Suppressor macrophage (primary cell): ENCODE measurements at places on chromosomes 3 and 15.

DNA sequence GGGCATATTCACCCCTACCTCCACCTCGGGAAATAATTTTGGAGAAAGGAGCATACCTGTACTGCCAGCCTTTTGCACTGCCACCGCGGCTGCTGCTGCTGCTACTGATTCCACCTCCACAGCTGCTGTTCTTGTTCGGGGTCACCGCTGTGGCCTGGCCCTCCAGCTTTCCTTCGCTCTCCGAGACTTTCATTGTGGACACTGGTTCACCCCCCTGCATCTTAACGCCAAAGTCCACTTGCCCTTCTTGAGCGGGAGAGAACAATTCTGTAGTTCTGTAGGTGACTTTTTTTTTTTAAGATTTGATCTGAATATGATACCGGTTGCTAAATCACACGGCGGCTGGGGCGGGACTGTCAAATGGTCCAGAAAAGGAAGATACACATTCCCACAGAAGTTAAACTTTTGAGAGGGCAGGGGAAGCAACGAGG is 701 bp downstream of the OSBPL11 start:
- peak; percentile 7 for DNase-seq

GRCh38 chr3:190182418-190183043 is 61.8 kb upstream of the P3H2 start:
- DNase-seq, result no peak

DNA sequence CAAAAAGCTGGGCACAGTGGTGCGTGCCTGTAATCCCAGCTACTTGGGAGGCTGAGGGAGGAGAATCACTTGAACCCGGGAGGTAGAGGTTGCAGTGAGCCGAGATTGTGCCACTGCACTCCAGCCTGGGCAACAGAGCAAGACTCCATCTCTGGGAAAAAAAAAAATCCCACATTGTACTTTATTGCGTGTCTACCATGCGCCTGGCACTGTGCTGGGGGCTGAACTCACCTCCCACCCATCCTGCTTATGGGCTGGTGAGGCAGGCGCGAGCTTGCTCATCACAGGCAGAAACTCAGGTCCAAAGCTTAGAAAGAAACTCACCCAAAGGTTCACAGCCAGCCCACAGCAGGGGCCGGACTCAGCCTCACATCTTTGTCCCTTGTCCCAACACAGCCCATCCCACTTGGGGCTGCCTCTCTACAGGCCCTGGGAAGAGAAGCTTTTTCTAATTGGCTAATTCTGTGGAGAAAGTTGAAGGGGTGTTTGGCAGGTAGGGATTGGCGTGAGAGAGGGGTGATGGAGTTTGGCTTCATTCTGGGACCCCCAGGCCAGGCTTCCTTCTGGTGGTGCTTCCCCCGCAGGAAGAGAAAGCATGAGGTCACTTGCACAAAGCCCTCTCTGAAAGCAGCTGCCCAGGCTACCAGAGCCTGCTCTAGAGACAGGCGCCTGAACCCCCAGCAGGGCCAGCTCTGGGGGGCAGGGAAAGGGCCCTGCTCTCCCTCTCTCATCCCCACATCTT is 122.6 kb upstream of the SMAD3 start:
- no peak for DNase-seq

GRCh38 chr15:58453931-58454793 is 22.4 kb downstream of the LIPC start:
- peak; percentile 85 for DNase-seq

GRCh38 chr3:72246685-72247084 is 461.7 kb upstream of the PROK2 start:
- DNase-seq, result no peak

GRCh38 chr15:88710027-88710715 is 71.4 kb downstream of the ISG20 start:
- no peak for DNase-seq

DNA sequence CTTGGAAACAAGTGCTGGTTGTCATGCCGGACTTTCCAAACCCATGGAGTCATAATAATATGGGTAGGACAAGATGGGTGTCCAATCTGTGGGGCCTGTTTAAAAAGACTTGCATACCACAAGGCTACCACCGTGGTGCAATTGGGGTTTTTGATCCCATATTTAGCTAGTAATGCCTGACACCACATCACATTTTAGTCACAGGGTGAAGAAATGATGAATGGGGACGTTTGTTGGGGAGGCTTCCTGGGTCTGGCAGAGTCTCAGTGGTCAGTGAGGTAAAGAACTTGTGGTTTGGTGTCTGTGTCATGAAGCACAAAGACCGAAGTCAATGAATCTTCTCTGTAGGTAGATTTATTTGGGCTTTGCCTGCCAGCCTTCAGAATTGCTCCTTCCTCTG is 31.0 kb downstream of the P3H2 start:
- DNase-seq, result no peak

DNA sequence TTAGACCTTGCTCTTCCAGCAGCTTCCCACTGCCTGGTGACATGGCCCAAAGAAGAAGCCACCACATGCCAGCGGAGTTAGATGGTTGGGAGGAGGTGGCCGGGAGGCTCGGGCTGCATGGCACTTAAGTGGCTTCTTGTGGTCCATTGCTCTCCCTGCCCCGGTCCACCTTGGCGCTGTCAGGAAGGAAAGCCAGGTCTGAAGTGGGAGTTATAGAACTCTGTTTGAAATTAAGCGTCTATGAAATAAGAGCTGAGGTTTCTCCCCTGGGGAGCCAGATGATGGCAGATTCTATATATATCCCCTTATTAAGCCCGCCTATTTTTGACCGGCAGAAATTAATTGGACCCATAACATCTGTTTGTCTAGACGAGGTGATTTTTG is 61.2 kb downstream of the ITGA11 start:
- no peak for DNase-seq

GRCh38 chr3:196399485-196399945 is 32.7 kb downstream of the UBXN7 start:
- DNase-seq, result no peak

GRCh38 chr3:98966862-98967546 is 65.5 kb upstream of the DCBLD2 start:
- no peak for DNase-seq

- DNase-seq, result no peak
Measured at GRCh38 chr3:79351699-79352098, 416.1 kb downstream of the ROBO1 start.

GRCh38 chr15:74593122-74593521 is 22.5 kb upstream of the CLK3 start:
- no peak for DNase-seq

DNA sequence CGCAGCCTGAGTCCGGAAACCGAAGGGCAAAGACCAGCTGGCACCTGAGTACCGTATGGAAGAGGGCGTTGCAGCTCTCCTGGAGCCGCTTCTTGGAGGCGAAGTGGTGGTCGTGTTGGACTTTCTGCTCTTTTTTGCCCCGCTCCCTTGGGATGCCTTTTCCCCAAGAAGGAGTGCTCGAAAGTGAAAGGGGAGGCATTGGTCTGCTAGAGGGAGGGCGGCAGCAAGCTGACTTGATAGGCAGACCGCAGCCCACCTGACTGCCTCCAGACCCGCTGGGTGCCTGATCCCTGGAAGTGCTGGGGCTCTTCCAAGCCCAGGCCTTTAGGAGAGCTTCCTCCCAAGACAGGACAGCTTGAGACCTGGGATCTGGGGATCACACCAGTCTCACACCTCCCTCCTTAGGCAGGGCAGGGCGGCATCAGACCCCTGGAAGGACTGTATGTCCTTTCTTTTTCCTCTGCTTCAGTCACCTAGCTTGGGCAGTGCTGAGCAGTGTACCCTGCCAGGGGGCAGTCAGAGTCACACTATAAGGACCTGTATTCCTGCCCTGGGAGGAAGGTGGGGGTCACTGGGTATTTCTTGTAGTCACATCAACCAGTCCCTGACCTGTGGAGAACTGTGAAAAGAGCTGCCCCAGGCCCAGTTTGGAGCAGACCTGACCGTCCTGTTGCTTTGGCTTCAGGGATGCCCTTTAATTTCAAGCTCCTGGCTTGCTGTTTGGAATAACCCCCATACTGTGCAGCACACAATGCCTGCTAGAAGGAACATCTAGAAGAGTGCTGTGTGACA is 2.1 kb downstream of the ACVR2B start:
- peak; percentile 17 for DNase-seq

- DNase-seq, result peak; percentile 77
Measured at GRCh38 chr3:153289334-153289808, 127.3 kb downstream of the RAP2B start.

DNA sequence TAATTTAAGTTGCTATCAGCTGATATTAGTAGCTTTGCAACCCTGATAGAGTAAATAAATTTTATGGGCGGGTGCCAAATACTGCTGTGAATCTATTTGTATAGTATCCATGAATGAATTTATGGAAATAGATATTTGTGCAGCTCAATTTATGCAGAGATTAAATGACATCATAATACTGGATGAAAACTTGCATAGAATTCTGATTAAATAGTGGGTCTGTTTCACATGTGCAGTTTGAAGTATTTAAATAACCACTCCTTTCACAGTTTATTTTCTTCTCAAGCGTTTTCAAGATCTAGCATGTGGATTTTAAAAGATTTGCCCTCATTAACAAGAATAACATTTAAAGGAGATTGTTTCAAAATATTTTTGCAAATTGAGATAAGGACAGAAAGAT is 70.0 kb downstream of the ECT2 start:
- no peak for DNase-seq

DNA sequence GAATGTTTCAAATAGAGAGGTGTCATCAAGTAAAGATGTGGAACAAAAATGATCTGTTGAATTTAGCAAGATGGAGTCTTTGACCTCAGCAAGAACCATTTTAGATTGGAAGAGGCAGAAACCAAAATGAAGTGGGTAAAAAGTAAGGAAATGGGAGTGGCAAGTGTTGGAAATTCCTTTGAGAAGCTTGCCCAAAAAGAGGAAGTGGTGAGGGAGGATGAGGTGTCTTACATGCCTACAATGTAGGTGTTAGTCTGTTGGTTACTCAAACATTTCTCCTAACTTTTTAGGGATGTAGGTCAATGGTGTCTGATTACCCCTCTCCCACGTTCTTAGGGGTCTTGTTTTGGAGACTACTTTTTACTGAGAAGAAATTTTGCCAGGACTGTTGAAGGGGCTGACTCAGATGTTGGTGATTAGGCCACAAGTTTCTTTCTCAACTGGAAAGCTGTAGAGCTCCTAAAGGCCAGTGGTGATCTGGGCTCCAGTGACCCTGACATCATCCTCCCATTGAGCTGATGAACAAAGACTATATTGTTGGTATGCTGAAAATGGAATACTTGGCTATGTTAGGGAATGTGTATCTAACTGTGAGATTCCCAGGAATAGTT is 5.1 kb downstream of the PPP2R3A start:
- peak; percentile 76 for DNase-seq

- peak; percentile 39 for DNase-seq
Measured at GRCh38 chr3:10017636-10018292, 8.5 kb upstream of the FANCD2 start.

DNA sequence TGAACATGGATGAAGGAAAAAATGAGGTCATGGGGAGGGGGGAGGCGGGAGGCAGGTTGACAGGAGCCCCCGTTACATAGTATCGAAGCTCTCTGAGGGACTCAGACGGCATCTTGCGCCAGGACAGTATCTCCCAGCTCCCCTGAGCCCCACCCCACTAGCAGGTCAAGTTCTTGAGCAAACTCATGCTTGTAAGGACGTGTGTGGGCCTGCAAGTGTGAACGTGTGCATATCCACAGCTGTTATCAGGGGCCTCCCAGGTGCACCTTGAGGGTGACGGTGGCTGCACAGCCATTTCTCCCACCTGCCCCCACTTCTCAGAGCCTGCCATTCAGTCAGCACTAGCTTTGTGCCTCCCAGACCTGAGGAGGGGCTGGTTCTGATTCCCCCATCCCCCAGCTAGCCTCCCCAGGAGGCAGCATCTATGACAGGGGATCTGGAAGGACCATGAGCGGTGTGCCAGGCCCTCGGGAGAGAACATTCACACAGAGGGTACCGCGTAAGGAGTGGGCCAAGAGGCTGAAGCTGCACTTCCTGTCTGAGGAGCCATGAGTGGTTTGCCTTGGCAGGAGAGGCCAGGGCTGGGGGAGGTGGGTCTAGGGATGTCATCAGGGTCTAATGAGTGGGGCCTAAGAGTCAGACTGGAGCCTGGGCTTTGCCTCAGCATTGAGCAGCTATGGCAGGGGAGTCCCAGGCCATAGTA is 2.9 kb downstream of the SEMA3F start:
- DNase-seq, result no peak

DNA sequence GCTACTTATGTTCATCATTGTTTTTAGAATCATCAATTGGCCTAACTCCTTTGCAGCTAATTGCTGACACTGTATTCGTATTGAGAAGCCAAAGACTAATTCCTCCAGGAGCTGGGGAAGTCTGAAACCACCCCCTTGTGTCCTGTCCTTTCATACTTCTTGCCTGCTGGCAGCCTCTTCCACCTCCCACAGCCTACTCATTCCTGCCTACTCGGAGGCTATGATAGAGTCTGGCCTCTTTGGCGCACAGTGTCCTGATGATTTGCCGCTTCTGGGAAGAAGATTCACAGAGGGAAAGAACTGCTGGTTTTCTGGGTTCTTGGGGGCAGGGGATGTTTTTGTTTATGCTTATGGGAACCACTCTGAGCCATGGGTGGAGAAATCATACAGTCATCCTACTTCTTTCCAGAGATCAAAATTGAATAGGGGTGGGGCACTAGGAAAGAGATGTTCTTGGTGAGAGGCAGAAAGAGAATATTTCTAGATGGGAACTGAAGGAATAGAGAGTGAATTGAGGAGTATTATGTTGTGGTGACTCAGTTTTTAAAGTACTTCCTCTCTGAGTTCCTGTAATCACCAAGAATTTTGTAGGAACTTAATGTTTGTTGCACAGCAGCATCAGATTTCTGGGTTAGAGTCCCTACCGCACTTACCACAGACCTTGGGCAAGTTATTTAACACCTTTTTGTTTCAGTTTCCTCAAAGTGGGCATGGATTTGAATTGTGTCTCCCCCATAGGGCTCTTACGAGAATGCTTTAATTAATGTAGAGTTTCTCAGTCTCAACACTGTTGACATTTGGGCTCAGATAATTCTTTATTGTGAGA is 22.1 kb upstream of the SCAANT1 start:
- DNase-seq, result peak; percentile 83
